ENCODE measurements at places on chromosomes 2 and 18.

- DNase-seq, result peak; percentile 47
Observed at GRCh38 chr2:14632133-14632936, at the start of gene LRATD1. Gene LRATD1 (plus strand): TSS chr2:14632717. CDS start chr2:14633980, 1,263 bp downstream.

GRCh38 chr2:118856330-118856977 lies 9.0 kb upstream of the EN1 start:
- no peak for DNase-seq

- no peak for DNase-seq
Observed at GRCh38 chr18:44557616-44558151, 123.0 kb upstream of the SETBP1 start.

- no peak for DNase-seq
Observed at GRCh38 chr2:96537066-96537733, 648 bp downstream of the ARID5A start.

DNA sequence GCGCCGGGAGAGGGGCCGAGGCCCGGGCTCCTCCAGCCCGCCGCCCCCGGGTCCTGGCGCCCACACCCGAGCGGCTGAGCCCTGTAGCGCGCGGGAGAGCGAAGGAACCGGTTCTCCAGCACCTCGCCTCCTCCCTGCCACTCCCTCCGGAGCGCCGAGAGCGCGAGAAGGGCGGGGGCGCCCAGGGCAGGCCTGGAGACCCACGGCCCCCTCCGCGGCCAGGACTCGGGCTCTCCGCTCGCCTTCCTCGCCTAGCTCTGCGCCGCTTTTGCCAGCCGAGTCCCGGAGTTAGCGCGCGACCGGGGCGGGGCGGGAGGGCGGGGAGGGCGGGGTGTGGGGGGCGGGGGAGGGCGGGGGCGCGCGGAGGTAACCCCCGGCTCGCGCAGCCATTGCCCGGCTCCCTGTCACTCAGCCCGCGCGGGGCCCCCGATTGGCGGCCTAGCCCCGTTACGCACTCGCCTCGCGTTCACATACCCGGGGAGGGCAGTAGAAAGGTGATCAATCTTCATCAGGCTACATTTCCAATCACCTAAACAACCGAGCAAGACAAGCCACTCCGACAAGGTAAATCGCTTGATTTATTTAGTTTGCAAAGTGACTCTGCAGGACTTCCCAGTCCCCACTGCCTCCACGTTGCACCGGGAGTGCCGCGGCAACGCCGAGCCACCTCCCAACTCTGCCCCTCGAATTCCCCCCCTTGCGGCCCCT lies at the start of gene OTX1:
Gene OTX1 (plus strand): TSS at position 497 of the 708 bp plus-strand sequence. CDS start 2,161 bp downstream, outside the sequence.
- DNase-seq, result no peak
